ENCODE measurements at places on chromosomes 1 and 21. TPM values are rescaled to one million over a fixed set of nuclear protein-coding genes. Genes with fewer than 3 reads are reported as not detected.

Gene LORICRIN
- total RNA-seq, result not detected

Gene PRAMEF10
- not detected for total RNA-seq

Gene TMPRSS2
- total RNA-seq, result not detected

Gene TIE1
- total RNA-seq, result 562 TPM

Gene COL16A1
- total RNA-seq, result 2.7 TPM

Gene IL12RB2
- total RNA-seq, result 0.48 TPM

Gene DISC1
- 12.8 TPM for total RNA-seq

Gene TAL1
- total RNA-seq, result 50.2 TPM

Gene ALX3
- not detected for total RNA-seq
